ENCODE measurements at places on chromosomes 12 and 14.

DNA sequence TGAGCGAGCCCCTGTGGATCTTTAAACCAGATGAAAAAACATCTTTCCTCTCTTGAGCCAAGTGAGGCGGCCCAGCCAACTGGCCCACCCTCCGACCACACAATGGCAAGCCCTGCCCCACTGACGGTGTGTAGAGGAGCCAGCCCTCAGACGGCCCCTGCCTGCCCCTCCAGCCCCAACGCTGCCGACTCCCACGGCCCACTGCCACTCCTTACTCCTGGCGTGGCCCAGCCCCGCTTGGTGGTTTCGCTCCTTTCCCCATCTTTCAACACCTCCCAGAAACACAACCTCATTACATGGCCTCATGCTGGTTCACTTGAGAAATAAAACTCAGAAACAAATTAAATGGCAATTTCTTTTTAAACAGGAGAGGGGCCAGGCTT lies 80.6 kb upstream of the DICER1 start:
- DNase-seq = no peak

DNA sequence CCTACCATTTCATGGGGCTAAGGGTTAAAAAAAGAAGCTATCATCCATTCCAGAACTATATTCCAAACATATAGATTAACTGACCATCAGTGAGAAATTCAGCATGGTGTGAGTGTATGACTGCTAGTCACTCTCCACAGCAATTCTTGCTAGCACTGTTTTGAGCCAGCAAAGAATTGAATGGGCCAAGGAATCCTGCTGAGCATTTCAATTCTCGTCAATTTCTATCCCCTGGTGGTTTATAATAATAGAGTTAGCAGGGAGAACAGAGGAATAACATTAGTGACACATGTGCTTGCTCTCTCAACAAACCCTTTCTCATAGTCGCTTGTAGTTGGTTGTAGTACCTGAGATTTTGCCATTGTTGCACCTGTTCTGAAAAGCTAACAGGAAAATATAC lies 7.2 kb downstream of the MBIP start:
- no peak for DNase-seq

DNA sequence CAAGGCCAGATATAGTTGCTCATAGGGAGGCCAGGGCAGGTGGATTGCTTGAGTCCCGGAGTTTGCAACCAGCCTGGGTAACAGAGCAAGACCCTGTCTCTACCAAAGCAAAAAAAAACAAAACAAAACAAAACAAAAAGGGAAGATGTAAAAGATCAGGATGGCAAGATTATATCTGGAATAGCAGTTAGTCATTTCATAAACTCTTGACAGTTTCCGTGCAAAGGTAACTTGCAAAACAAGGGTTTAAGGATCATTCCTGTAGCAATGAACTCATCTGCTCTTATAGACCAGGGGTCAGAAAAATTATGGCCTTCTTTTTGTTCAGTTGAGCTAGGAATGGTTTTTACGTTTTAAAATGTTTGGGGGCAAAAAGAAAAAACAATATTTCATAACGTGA lies 29.6 kb downstream of the GIT2 start:
- no peak for DNase-seq

DNA sequence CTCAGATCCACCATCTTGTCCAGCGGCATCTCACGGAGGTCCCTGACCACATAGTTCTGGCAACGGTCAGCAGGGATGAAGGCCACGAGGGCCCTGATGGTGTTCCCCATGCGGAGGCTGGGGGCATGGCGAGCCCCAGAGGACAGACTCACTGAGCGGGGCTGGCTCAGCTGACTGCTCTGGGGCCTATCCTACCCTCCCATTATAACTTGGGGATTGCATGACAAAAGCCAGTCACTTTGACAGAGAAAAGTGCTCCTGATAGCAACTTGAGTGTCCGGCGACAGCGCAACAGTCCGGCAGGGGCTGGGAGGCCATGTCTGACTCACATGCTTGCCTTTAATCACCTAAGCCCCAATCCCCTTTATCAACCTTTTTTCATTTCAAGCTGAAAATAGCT lies at the start of gene LRRC10:
TSS of gene LRRC10 (minus strand) at position 179 of the 400 bp plus-strand sequence. CDS start at position 110, 69 bp downstream.
- no peak for DNase-seq

DNA sequence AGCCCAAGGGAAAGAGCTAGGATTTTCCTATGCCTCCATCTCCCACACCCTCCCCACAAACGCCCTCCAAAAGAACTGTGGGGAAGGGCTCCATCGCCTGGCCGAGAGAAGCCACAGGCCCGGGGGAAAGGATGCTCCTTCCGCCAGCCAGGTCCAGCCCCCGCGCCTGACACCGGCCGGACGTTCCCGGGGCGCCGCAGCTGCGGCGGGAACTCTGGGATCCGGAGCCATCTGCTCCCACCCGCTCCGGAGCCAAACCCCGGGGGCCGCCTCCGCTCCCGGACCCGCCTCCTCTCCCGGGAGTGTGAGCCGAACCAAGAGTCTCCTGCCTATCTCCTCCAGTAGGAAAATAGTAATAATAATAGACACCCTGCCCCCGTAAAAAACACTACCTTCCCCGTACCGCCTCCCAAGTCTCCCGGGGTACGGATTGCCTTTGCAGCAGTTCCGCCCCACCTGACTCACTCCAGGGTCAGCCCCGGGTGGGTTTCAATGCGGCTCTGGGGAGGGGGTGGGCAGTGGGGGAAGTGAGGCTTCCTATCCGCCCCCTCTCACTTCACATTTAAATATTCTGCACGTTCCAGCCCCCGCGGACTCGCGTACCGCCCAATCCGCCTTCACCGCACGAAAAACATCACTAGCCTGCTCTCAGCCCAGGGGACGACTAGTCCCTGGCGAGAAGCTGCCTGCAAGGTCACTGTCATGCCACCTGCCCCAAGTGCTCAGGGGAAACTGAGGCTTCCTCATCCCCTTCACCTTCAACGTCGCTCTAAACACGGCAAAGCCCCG lies 2.4 kb downstream of the AGAP2 start:
- DNase-seq = no peak

- no peak for DNase-seq
Measured at GRCh38 chr14:99730876-99731546, 46.9 kb downstream of the CYP46A1 start.

DNA sequence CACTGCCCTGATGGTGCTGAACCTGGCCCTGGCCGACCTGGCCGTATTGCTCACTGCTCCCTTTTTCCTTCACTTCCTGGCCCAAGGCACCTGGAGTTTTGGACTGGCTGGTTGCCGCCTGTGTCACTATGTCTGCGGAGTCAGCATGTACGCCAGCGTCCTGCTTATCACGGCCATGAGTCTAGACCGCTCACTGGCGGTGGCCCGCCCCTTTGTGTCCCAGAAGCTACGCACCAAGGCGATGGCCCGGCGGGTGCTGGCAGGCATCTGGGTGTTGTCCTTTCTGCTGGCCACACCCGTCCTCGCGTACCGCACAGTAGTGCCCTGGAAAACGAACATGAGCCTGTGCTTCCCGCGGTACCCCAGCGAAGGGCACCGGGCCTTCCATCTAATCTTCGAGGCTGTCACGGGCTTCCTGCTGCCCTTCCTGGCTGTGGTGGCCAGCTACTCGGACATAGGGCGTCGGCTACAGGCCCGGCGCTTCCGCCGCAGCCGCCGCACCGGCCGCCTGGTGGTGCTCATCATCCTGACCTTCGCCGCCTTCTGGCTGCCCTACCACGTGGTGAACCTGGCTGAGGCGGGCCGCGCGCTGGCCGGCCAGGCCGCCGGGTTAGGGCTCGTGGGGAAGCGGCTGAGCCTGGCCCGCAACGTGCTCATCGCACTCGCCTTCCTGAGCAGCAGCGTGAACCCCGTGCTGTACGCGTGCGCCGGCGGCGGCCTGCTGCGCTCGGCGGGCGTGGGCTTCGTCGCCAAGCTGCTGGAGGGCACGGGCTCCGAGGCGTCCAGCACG lies 4.7 kb downstream of the LTB4R start:
- no peak for DNase-seq

- DNase-seq = no peak
Measured at GRCh38 chr14:90103808-90104207, 42.0 kb downstream of the KCNK13 start.

GRCh38 chr14:100903134-100903468 lies 421 bp downstream of the RTL1 start:
- no peak for DNase-seq
